Stimulated activated CD8-positive, alpha-beta memory T cell treated with anti-CD3 and anti-CD28 coated beads, Interleukin-4, amount 100 ng/mL, for 4 hours (primary cell): ENCODE measurements at places on chromosomes 3 and 15.

GRCh38 chr3:106401666-106402490, 533.1 kb upstream of the CBLB start:
- no peak for DNase-seq

DNA sequence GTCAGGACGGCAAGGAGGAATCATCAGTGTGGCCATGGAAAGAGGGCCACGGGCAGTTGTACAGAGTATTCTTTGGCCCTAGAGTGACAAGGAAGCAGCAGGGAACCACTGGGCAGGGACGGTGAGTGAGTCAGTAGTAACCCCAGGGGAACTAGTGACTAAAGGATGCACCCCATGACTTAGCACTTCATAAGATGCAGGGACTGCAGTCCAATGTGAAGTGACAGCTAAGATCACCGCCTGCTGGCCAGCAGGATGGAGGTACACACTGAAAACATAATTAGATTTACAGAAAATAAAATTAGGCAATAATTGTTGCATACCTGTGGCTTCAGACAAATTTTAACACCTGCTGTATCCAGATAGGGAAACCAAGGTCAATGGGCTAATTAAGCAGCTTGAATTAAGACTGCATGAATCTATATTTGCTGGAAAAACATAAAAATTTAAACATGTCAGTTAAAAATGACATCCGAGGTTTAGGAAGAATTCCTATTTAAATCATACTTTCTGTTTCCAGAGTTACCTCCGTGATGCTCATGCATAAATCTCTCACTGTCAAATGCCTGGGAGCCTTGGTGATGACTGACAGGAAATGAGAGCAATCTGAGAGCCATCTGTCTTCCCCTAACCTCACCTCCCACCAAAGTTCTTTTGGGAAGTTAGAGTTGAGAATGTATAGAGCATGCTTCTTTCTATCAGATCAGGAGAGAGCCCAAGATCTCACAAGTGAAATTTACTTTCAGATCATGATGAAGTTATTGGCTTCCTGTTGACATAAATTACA, 56.5 kb downstream of the DCLK3 start:
- DNase-seq: no peak

DNA sequence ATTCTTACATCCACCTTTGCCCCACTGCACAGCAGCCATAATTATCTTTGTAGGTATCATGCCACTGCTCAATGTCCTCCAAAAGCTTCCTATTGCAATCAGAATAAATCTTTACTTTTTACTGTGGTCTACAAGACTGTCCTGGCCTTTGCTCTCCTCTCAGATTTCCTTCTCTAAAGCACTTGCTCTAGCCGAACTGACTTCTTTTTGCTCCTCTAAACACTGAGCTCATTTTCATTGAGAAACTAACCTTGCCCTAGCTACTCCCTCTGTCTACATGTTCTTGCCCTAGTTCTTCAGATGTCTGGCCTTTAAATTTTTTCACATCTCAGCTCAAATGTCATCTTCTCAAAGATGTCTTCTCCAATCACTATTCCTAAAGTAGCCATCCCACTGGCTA, 342.8 kb downstream of the TBC1D5 start:
- no peak for DNase-seq

GRCh38 chr3:194042927-194043326, 93.0 kb upstream of the HES1 start:
- DNase-seq: no peak

DNA sequence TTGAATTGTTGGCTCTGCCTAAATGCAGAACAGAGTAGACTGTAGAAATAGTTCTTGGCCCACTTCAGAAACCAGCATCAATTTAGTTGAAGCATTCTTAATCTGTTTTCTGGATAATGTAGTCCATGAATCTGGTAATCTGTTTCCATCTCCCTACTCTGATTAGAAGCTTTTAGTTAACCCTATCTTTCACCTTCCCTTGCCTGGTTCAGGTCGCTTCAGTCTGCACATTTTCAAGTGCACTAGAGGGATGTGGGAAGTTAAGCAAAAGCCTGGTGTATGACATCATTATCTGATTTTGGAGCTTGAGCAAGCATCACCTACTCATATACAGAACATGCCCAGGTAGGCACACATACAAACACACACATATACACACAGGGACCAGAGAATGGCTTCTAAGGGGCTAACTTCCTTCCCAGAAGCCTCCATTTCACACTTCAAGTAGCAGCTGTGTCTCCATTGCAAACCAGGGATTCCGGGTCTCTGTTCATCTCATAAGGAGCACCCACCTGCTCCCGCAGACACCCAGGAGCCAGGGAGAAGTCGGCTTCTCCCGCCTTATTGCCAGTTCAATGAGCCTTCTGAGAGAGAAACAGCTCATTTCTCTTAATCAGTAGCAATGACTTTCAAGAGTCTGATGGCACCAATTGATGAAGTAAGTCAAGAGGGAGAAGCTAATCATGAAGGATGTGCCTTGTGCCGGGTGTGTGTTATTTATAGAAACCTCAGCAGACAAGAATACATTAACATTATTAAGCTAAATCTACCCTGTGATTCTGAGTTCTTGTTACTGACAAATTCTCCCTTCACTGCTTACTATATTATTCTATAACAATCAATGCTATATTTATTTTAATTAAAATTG, 347.9 kb upstream of the STAC start:
- no peak for DNase-seq

DNA sequence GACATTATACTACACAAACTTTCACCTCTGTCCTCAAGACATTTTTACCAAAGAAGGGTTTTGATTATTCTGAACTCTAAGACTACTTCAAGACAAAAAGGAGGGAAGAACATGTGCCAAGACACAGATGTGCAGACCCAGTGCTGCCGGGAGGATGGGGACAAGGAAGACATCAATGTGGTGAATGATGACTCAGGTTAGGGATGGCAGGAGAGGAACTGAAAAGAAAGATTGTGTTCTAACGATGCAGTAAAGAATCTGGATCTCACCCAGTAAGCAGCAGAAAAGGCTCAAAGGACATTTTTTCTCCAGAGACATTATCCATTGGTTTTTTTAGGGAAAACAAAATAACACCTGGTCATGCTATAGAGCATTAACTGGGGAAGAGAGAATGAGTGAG, 449.9 kb upstream of the NR2F2 start:
- no peak for DNase-seq
